ENCODE measurements at places on chromosomes 5 and 9.
A peak's percentile ranks its signal among the peaks of the same experiment; 100 is the strongest.

DNA sequence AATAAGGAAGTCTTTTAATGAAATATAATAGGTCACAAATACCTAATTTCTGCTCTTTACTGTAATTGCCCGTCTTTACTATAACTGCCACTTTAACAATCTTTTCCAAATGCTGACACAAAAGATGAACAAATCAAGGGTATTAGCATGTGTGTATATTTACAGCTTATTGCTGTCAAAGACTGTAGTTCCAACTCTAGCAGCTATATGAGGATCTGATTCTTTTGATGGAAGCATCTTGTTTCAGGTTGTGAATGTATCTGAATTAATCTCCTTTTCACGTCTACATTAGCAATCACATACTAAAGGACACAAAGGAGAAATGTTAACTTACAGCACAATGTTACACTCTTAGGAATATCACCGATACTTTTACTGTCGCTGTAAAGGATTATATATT lies 27.9 kb downstream of the RFX3 start:
- DNase-seq: no peak

- peak; percentile 92 for DNase-seq
Observed at GRCh38 chr9:93450945-93451815, at the start of gene FAM120A. Gene FAM120A (plus strand): TSS chr9:93451685. CDS start chr9:93451916, 231 bp downstream.

DNA sequence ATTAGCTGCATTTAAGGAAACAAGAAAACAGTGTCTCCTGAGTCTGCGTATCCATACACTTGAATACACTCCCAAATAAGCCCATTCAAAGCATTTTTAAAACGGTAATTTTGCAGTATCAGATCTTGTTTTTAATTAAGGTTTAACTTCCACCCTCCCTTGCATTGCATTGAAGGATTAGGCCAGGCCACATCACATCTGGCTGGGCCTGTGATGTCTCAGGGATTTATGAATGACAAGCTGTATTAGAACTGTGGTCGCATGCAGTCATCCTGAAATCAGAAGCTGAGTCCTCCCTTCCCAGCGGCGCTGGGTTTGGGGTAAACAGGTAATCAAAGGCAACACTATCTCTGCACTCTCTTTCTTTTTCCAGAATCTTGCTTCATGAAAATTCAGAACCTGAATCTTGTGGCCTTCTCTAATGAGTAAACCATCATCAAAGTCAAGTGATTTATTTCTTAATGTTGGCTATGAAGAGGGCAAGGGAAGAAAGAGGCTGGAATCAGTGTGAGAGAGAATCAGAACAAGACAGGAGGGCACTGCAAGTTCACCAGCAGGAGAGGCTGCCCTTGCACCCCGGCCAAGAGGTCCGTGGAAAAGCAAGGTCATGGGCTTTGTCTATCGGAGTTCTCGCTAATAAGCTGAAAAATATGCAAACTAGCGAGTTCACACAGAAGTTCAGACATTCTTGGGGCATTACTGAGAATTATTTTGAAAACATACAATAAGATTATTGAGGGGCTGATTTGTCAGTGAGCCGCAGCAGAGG lies 80.0 kb upstream of the ZSWIM6 start:
- no peak for DNase-seq

DNA sequence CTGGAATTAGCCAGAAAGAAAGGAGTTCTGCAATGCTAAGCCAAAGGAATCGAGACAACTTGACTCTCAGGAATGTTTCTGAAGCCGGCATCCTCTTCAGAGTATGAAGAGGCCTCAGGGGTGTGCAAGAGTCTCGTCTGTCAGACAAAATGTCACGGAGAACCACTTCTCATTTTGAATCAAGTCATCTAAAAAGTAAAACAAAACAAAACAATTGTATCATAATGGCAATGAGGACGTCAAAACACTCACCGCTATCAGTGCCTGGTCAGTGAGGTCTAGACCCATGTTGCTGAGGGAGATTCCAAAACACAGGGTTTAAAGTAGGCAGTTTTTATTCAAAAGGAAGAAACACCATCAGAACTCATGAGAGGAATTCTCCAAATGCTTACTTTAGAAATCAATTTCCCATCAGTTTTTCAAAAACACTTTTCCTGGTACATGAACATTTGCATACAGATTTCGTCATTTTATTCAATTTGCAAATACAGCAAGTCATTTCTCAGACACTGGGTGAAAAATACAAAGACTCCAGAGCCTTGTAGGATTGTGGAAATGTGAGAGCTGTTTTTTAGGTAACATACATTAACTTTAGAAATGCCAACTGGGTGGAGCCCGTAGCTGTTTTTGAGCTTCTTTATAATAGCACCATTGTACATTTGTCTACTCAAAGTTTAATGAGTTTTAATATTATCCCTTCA lies 89.5 kb upstream of the MAP3K1 start:
- DNase-seq: no peak

GRCh38 chr5:107739661-107740060 lies 68.9 kb upstream of the EFNA5 start:
- DNase-seq: no peak

- no peak for DNase-seq
Observed at GRCh38 chr9:4690144-4690543, 10.8 kb downstream of the CDC37L1 start.

DNA sequence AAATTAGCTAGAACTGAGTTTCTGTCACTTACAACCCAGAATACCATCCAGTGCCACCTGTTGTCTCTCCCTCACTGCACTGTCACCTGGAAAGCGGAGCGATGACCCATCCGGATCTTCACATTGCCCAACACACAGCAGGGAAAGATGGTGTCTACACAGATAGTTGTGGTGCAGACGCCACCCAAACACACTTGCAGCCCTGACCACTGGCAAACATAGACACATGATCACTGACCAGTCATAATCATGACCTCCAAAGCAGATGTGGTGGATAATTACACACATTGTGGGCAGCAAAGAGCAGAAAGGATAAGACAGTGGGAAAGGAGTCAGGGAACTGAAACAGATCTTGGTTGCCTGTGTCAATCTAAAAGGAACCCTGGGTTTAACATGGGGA lies 64.7 kb downstream of the GABBR2 start:
- no peak for DNase-seq

- DNase-seq: no peak
Observed at GRCh38 chr5:115894342-115894741, 52.6 kb downstream of the AP3S1 start.

- no peak for DNase-seq
Observed at GRCh38 chr9:137876781-137877386, 698 bp upstream of the CACNA1B start.

DNA sequence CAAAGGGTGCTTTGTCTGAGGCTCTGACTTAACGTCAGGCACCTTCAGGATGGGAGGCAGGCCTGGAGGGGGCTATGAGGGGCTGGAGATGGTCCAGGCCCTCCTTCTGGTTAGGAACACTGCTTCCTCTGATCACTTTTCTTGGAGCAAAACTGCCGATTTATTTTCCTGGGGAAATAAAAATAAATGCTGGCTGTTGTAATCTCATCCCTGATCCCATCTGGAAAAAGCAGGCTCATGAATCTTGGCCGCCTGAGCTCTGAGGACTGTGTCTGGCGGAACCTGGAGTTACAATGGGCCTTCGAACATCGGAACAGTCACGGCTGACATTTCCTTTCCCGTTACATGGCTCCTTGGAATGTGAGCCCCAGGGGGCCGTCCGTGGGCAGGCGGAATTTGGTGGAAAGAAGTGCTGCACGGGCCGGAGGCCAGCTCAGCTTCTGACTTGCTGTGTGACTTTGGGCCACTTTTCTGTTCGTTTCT lies 157.8 kb downstream of the RGS3 start:
- peak; percentile 21 for DNase-seq

- peak; percentile 78 for DNase-seq
Observed at GRCh38 chr9:35910613-35911359, 1.5 kb downstream of the SPAAR start.

- DNase-seq: peak; percentile 71
Observed at GRCh38 chr5:138466900-138467710, 1.8 kb downstream of the EGR1 start.

GRCh38 chr5:40680741-40681362 lies 1.1 kb downstream of the PTGER4 start:
- peak; percentile 81 for DNase-seq

- DNase-seq: no peak
Observed at GRCh38 chr5:105304859-105305258, 1742.3 kb upstream of the NUDT12 start.

GRCh38 chr9:83062651-83063527 lies at the start of gene RASEF:
Gene RASEF (minus strand): TSS chr9:83063142. CDS start chr9:83062867, 275 bp downstream.
- no peak for DNase-seq

DNA sequence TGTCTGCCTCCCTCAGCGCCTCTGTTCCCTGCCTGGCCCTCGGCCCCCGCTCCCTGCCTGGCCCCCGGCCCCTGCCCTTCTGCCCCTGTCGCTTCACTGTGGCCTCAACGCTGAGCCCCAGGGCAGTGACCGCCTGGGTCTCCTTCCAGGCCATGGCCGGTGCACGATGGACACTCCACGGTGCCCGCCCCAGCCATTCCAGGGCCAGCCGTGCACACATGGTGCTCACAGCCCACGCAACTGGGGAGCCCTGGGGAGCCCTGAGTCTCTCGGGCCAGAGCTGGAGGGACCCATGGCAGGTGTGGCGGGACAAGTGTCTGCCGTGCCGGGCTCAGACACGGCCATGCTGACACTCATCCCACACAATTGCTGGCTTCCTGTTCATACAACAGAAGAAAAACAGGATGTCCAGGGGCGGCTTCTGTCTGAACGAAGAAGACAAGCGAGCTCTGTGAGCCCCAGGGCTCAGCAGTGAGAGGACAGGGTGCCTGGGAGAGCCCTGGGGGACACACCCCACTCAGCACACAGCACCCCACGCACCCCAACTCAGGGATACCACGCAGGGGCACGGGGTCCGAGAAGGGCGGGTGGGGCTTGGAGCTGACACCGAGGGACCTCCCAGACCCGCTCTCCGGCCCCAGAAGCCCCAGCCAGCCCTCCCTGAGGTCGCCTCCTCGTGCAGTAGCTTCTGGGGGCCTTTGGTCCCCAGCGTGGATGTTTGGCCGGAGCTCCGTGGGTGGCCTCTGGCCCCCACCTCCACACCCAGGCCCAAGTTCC lies 35.7 kb downstream of the EXD3 start:
- peak; percentile 72 for DNase-seq

- DNase-seq: no peak
Observed at GRCh38 chr9:99162759-99163364, 57.9 kb downstream of the TGFBR1 start.

DNA sequence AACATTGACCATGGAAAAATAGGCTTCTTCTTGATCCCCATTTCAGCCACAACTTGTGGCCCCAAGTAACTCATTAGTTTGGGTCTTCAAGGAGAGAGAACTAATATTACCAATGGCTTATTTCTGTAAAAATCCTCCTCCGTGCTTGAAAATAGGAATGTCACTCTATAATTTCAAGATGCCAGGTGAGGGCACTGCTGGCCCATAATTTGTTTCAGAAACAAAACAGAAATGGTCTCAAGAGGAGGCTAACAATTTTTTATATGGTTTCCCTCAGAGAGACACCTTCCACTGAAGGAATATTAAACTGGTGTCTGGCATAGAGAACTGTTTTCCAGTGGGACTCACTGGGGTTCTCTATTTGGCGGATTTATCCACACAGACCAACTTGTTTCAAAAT lies 437.0 kb upstream of the TRPC7 start:
- DNase-seq: no peak

DNA sequence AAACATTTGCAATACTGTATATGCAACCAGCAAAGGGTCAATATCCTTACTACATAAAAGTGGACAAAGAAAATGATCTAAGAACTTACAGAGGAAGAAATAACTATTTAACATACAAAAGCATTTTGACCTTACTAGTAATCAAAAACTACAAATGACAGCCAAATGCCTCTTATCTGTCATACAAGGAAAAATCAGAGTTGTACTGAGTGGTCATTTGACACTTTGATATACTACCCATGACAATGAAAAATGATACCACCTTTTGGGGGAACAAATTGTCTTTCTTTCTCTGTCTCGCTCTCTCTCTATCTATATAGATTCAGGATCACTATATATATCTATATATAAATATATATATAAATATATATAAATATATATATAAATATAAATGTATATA lies 50.4 kb upstream of the ZSWIM6 start:
- DNase-seq: no peak

DNA sequence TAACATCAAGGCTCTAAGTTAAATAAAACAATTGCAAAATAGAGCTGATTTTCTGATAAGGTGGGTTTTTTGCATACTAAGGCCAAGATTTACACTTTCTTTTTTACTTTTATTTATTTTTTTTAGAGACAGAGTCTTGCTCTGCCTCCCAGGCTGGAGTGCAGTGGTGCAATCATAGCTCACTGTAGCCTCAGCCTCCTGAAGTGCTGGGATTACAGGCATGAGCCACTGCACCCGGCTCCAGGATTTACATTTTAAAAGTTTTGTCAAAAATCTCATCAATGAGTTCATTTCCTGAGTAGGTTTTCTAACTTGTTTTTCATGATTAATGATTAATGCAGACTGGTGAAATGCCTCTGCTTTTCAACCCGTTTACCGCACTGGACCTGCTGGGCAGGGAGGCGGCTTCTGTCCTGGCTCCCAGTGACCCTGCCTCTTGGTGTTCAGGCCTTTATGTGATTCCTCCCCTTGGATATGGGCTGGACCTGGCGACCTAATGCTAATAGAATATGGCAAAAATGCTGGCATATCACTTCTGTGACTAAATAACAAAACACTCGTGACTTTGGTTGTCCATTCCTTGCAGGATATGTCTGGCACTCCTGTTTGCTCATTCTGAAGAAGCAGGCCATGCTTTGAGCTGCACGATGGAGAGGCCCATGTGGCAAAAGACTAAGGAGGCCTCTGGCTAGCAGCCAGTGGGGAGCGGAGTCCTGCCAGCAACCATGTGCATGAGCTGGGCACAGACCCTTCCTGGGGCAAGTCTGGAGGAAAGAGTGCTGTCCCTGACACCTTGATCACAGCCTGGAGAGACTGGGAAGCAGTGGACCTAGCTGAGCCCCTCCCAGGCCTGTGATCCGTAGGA lies 72.2 kb upstream of the PTCH1 start:
- DNase-seq: no peak
